ENCODE measurements at places on chromosomes 16 and 17.
A peak's percentile ranks its signal among the peaks of the same experiment; 100 is the strongest.

DNA sequence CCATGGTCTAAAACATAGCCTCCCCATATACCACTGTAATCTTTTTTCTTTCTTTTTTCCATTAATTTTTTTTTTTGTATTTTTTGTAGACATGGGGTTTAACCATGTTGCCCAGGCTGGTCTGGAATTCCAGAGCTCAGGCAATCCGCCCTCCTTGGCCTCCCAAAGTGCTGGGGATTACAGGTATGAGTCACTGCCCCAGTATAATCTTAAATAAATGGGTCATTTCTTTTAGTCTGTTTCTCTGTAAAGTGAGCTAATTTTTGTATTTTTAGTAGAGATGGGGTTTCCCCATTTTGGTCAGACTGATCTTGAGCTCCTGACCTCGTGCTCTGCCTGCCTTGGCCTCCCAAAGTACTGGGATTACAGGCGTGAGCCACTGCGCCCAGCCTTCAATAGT, 5.7 kb upstream of the NME1 start:
- DNase-seq = no peak

GRCh38 chr17:56141046-56141839, 12.0 kb upstream of the ANKFN1 start:
- no peak for DNase-seq

DNA sequence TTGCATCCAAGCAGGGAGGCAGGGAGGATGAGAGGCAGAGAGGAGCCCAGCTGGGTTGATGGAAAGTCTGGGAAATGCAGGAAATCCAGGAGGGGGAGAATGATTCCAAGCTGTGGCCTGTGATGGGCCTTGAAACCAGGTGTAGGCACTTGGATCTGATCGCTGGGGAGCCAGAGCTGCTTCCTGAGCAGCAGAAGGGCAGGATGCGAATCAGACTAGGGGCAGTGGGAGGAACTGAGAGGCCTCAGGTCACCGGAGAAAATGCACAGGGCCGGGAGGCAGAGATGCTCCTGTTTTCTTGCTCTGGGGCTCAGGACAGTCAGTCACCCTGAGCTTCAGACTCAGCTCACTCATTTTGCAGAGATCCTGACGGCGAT, 29.6 kb upstream of the MEOX1 start:
- no peak for DNase-seq

DNA sequence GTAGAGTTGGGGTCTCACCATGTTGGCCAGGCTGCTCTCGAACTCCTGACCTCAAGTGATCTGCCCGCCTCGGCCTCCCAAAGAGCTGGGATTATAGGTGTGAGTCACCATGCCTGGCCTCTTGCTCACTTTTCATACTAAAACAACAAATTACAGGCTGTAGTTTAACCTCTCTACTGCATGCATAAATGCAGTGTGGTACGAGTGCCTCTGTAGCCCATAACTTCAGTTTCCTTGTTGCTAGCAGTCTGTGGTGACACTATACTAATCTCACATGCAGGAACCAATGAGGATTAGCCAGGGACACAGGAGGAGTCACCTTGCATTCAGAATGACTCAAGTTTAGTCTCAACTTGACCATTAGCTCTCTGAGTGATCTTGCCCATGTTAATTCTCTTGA, 20.1 kb downstream of the HMOX2 start:
- no peak for DNase-seq

- no peak for DNase-seq
Observed at GRCh38 chr17:78146471-78146869, 285 bp downstream of the C17orf99 start.

- no peak for DNase-seq
Observed at GRCh38 chr17:66431910-66432309, 129.5 kb downstream of the PRKCA start.

DNA sequence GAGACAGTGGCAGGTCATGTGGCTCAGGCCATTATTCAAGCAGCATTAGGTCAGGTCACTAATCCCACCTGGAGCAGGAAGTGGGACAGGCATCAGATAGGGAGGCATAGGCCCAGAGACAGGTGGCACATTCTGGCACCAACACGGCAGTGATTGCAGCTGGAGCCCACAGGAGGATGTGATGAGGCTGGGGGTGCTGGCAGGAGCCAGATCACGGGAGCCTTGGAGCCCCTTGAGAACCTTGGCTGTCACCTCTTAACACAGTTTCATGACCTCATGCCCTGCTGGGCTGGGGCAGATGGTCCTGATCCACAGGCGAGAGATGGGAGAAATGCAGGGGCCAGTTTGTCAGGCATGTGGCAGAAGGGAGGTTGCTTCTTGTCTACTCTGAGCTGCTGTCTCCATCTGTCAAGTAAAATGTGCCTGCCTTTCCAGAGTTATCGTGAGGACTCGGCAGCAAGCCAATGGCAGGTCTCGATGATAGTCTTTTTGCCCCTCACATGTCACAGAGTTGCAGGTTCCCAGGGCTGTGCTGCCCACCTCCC, 109.6 kb downstream of the CLEC16A start:
- no peak for DNase-seq

GRCh38 chr17:35801583-35802224, 6.3 kb upstream of the MMP28 start:
- peak; percentile 33 for DNase-seq

- no peak for DNase-seq
Observed at GRCh38 chr17:15662681-15663080, 21.4 kb downstream of the TRIM16 start.

DNA sequence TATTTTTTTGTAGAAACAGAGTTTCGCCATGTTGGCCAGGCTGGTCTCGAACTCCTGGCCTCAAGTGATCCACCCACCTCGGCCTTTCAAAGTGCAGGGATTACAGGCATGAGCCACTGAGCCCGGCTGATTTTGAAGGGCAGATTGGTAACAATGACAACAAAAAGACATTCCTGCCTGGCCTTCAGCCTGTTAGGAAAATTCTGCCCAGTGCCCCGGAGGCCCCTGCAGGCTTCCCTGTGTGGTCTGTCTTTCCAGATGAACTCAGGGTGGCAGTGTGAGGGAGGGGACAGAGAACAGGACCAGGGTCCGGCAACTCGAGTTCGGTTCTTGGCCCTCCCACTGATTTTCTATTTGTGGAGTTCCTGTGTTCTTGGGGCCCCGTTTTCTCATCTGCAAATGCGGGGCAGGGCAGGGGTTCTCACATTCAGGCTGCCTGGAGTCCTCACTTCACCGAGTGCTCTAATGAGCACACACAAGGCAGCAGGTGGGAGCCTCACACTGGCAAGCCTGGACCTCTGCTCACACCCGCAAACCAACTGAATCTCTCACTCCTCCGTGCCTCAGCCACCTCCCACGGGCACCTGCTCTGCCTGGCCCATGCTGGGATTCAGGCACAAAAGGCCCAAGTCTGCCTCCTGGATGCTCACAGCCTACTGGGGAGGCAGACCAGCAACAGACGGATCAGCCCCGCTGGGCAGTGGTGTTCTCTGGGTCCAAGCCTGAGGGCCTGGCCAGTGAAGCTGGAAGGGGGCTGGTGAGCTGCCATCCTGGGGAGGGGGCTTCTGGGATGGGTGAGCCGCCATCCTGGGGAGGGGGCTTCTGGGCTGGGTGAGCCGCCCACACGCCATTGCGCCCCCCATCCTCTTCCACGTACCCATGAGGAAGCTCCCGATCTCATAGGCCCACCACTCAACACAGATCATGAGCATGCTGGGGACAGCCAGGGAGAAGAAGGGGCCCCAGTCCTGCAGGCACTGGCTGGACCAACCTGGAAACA, 10.3 kb downstream of the SLC47A2 start:
- no peak for DNase-seq

All from naive thymus-derived CD8-positive, alpha-beta T cell (primary cell).